ENCODE measurements at places on chromosomes 7 and 10.

GRCh38 chr7:51949726-51950644, 633.4 kb upstream of the COBL start:
- no peak for DNase-seq

- no peak for DNase-seq
Measured at GRCh38 chr10:79463578-79464496, 18.4 kb upstream of the ZCCHC24 start.

- no peak for DNase-seq
Measured at GRCh38 chr7:141218941-141219340, 145.1 kb downstream of the TMEM178B start.

DNA sequence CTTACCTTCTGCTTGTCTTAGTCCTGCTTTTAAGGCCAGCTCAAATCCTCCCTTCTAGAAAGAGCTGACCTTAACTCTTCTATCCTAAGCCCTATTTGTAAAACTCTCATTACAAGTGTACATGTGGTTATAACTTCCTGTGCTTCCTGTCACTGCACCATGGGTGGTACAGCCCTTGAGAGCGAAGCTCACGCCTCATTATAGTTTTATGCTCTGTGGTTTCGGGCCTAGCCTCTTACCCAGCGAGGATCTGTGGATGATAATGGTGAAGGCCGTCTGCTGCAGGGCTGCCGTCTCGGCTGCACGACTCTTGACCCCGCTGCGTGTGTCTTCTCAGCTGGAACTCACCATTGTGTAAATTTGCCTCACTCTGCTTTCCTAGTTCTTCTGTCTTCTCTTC, 74.6 kb downstream of the CUL1 start:
- DNase-seq: no peak

DNA sequence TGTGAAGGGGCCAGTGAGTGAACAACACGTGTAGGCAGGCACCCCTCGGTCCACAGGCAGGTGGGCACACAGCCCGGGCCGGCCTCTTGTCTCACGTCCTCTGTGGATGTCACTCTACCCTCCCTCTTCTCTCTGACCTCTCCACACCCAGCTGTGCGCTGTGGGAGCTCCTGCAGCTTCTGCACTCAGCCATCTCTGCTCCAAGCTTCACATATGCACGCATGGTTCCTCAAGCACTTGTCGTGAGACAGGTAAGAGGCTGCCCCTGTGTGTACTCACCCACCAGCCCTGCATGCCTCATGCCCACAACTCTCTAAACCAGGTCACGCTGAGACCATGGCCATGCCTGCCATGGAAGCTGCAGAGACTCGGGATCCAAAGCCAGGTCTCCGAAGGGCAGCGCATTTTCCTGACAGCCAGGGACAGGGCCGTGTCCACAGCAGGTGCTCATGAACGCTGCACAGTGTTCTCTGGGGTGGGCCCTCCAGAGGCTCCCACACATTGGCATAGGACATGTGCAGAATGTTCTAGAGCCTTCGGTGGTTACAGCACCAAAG, 477.5 kb downstream of the PTPRN2 start:
- no peak for DNase-seq

GRCh38 chr10:21920633-21921032, 82.9 kb downstream of the DNAJC1 start:
- DNase-seq: no peak

- DNase-seq: no peak
Measured at GRCh38 chr10:49096890-49097445, 18.4 kb downstream of the VSTM4 start.

DNA sequence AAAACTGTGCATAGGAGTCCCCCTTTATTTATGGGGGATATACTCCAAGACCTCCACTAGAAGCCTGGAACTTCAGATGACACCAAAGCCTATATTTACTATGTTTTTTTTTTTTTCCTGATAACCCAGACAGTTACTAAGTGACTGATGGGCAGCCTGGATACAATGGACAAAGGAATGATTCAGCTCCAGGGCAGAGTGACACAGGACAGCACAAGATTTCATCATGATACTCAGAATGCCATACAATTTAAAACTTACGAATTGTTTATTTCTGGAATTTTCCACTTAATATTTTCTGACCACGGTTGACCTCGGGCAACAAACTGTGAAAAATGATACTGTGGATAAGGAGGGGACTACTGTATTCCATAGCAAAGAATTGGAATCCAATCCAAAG, 843.6 kb downstream of the PCDH15 start:
- DNase-seq: no peak

DNA sequence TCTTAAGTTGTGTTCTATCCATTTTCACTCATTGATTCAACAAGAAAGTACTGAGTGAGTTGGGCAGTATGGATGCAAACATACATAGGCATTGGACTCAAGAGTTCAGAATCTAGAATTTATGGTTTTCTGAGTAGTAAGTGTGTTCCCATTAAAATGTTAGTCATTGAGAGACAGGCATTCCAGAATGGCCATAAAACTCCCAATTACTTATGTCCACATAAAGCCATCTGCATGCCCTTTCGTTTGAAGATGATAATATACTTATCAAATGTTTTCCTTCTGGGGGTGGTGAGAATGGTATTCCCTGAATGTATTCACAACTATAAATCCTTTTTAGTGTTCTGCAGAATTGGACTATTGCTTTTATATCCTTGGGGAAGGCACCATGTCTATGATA, 131.6 kb downstream of the CD36 start:
- no peak for DNase-seq

GRCh38 chr10:30818010-30818660, 188.6 kb upstream of the LYZL2 start:
- DNase-seq: peak; percentile 48

GRCh38 chr7:13031468-13031867, 344.0 kb downstream of the ARL4A start:
- no peak for DNase-seq

DNA sequence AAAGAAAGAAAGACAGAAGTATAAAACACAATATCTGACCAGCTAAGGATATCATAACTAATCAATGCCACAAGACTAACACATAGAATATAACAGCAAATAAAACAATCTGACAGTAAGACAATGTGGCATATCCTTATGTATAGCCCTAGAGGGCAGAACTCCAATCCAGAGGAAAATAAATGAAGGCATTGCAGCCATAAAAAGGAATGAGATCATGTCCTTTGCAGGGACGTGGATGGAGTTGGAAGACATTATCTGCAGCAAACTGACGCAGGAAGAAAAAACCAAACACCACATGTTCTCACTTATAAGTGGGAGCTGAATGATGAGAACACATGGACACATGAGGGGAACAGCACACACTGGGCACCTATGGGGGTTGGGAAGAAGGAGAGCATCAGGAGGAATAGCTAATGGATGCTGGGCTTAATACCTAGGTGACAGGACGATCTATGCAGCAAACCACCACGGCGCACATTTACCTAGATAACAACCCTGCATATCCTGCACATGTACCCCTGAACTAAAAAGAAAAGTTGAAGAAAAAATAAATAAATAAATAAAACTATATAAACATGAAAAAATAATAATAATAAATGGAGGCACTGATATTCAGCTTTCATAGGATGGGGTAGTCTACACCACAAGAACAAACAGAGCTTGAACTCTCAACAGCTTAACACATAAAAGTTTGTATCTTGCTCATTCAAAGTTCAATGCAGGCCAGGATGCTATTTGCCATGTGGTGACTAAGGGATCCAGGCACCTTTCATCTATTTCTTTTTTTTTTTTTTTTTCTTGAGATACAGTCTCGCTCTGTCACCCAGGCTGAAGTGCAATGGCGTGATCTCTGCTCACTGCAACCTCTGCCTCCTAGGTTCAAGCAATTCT, 66.1 kb upstream of the KAT6B start:
- no peak for DNase-seq

DNA sequence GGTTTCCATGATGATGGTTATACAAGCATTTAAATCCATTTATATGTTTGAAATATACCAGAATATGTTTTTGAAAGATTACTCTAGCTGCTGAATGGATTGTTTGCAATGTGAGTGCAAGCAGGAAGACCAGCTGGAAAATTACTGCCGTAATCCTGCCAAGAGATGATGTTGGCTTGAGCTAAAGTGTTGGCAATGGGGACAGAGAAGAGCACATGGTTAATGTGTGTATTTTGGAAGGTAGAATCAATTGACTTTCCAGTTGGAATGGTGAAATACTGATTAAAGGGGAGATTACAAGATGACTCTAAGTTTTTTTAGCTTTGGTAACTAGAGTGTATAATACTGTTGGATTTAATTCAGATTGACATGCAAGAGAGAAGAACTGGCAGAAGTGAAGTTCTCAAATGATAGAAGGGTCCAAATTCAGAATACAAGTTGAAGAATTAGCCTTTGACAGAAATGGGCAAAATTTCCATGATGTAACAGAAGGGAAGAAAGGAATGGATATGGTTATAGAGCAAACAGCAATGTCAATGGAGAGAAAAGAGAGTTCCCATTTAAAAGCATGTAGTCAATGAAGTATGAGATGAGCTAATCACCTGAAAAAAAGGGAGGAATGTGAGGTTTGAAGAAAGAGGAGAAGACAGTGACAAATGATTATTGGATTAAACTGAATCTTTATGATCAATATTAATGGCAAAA, 422.0 kb downstream of the CDC14C start:
- no peak for DNase-seq

DNA sequence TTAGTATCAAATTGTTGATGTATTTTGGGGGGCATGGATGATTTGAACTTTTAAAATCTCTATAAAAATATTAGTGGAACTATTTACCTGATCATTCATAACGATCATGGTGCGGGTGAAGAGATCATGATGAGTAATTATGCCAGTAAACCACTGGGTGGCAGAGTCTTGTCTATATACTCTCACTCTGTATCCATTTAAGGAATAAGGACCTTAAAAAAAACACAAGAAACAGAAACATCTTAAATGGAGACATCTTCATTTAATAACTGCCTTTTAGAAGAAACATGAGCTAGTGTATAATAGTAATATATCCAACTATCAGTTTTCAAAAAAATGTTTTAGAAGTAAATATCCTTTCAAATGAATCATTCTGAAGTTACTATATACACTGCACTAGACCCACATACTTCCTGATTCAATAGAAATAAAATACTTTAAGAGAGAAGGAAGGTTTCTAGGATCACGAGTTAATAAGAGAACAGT, 84.0 kb downstream of the NRBF2 start:
- DNase-seq: peak; percentile 82

DNA sequence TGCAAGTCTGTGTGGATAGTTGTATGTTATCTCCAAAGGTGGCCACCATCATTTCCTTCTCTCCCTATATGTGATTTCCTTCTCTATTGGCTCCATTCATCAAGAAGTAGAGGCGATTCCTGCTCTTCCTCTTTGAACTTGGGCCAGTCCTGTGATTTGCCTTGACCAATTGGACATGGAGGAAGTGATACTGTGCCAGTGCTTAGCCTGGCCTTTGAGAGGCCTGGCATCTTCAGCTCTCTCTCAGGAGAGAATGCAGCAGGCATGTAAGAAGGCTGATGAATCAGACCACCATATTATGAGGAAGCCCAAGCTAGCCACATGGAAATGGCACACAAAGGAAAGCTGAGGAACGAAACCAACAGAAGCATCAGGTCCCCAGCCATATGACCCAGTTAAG, 195.0 kb upstream of the SVIL start:
- no peak for DNase-seq

DNA sequence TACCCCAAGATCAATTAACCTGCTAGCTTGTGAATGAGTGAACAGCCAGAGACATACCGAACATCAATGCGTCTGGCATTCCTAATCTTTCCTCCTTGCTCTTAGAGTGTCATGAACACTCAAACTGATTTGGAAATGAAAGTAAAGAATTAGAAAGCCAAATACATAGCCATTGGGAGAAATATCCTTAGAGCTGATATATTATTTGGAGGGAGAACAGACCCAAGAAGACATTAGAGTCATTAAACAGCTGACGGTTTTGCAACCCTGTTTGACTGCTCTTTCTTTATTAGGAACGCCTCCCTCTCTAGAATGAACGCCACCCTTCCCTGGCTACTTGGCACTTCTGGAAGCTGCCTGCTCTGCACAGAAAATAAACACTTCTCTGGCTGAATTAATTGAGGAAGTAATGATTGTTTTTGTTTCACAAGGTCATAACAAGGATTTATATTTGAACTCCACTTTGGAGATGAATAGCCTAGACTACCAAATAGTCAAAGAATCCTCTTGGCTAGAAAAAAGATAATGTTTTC, 42.8 kb downstream of the CTTNBP2 start:
- DNase-seq: no peak

Data from AML-193 (cell line).